ENCODE measurements at places on chromosomes 13 and 19.

DNA sequence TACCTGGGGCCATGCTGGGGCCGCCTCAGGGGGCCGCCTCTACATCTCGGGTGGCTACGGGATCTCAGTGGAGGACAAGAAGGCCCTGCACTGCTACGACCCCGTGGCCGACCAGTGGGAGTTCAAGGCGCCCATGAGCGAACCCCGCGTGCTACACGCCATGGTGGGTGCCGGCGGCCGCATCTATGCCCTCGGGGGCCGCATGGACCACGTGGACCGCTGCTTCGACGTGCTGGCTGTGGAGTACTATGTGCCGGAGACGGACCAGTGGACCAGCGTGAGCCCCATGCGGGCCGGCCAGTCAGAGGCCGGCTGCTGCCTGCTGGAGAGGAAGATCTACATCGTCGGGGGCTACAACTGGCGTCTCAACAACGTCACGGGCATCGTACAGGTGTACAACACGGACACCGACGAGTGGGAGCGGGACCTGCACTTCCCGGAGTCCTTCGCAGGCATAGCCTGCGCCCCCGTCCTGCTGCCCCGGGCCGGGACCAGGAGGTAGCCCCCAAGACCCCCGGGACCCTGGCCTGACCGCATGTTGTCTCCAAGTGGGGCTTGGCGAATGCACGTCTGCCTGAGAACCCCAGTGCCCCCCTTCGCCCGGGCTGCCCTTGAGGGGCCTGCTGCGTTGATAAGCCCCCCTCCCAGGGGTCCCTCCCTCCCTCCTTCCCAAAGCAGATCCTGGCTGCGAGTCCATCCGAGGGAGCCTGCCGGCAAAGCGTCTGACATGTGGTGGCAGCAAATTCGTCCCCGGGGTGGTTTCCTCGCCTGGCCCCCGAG lies 14.5 kb upstream of the CRTC1 start:
- DNase-seq, result no peak

DNA sequence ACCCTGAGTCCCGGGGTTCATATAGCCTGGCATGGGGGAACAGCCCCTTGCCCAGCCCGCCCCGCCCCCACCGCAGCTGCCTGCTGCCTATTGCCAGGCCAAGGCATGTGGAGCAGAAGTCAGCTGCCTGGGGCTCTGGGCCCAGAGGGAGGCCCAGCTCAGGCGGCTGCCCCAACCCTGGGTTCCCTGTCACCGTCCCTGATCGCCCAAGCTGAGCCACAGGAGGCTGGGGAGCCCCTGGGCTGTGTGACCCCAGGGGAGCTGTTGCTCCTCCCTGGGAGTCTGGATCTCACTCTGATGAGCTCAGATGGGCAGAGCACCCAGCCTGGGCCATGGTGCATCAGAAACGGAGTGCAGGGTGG lies 1.4 kb downstream of the PLIN4 start:
- no peak for DNase-seq

DNA sequence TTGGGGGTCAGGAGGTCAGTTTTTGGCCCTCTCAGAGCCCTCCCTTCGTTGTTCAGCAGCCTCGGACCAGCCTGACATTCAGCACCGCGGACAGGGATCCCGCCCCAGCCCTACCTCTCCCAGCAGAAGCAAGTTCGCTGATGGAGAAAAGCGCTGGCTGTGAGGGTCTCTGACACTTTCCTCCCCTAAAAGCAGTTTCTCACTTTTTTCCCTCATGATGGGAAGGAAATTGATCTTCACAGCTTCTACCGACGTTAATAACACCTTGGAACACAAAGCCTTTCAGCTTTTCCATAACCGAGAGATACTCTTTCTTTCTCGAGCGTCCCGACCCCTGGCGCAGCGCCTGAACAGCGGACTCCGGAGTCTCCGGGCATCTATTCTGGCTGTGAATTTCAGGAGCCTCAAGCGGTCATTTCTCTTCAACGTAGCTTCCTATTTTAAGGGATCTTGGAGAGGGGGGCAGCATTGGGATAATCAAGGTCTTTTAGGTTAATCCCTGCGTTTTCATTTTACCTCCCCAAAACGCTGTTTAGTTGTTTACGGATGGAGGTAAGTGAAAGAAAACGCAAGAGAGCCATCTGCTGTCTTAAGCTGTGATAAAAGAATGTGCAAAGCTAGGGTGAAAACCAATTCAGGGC lies 467.2 kb downstream of the ITGBL1 start:
- DNase-seq, result no peak

- DNase-seq, result no peak
These were observed 5.3 kb upstream of the ATG4D start for GRCh38 chr19:10538204-10538983.

DNA sequence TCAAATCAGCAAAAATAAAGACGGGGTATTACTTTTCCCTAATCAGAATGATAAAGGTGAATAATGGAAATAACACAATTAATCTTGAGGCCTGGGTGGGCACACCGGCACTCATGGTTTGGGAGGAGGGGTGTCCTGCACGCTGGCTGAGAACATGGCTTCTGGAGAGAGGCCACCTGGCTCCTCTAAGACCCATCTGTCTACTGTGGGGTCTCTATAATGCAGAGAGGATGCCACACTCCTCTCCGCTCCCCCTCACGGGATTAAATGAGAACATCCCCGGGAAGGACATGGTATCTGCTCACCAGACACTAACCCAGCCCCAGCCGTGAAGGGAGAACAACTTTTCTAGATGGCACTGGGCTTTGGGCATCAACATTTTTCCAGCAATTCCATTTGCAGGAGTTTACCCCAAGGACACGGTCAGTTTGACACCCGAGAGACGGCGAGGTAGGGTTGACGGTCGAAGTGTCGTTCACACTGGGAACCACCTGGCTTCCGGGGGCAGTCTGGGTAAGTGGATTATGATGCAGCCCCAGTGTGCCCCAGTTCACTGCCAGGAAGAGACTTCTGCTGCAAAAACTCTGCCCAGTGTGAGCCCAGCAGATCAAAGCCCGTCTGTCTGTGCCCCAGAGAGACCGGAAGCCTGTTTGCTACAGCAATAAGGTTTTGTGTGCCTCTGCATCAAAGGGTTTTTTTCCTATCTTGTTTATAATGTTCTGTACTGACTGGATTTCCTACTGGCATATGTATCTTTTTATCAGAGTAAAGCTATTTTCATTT lies 56.6 kb downstream of the CEBPG start:
- peak; percentile 24 for DNase-seq

DNA sequence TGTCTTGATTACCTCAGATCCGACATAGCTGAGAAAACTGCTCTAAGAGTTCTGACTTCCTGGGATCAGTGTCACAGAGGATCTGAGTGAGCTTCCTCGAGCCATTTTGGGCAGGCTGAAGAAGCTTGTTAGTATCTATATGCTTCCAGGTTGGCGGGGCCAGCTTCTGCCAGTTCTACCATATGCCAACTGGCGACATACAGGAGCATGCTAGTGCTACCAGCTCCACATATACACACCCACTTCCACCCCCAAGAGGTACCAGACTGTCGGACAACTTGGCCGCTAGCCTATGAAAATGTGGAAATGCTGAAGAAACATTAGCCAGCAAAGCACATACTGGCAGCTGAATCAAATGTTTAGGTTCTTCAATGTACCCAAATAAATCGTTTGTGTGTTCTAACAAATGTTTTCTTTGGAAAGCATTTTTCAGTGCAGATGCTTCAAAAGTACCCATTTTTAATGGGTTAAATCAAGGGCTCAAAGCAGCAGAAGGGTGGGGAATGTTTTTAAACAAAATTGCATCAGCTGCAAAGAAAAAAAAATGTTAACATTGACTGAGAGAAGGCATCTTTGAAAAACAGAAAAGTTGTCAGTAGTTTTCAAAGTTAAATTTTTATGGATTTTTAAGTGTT lies 163.7 kb downstream of the KLF12 start:
- DNase-seq, result no peak

DNA sequence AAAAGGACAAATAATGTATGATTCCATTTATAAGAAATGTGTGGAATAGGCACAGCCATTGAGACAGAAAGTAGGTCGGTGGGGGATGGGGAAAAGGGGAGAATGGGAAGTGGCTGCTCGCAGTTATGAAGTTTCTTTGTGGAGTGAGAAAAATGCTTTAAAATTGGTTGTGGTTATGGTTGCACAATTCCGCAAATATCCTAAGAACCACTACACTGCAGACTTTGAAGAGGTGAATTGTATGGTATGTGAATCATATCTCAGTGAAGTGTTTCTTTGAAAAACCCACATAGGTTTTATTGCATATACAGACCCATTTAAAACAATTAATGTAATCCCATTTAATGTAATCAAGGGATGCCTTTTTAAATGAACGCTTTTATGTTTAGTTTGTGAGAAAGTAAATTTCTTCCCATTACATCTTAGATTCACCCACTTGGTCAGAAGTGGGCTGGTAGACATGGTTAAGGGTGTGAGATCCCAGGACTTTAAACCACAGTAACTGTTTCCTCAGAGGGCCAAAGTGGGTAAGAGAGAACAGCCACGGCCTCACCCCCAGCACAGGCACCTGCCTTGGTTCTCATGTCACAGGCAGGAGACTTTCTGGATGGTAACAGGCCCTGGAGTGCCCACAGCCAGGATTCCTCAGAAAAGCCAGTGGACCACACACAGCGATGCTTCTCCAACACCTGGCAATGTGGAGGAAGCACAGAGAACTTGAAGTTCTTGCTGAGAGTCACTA lies 119.3 kb upstream of the GJB6 start:
- no peak for DNase-seq

GRCh38 chr13:69287050-69287698 lies 820.5 kb upstream of the ATXN8OS start:
- no peak for DNase-seq

- no peak for DNase-seq
These were observed 364.2 kb downstream of the IRS2 start for GRCh38 chr13:109422161-109422560.

Measured in CD8-positive, alpha-beta memory T cell (primary cell).